Stimulated activated CD4-positive, alpha-beta T cell treated with anti-CD3 and anti-CD28 coated beads, TNF-alpha, amount 100 ng/mL, for 48 hours (primary cell): ENCODE measurements at places on chromosomes 4 and X.

- DNase-seq = no peak
Observed at GRCh38 chr4:87025614-87026041, 90.8 kb downstream of the AFF1 start.

GRCh38 chr4:162356181-162356580 is 192.4 kb upstream of the FSTL5 start:
- no peak for DNase-seq

- DNase-seq = no peak
Observed at GRCh38 chrX:17425136-17425535, 50.1 kb downstream of the NHS start.

DNA sequence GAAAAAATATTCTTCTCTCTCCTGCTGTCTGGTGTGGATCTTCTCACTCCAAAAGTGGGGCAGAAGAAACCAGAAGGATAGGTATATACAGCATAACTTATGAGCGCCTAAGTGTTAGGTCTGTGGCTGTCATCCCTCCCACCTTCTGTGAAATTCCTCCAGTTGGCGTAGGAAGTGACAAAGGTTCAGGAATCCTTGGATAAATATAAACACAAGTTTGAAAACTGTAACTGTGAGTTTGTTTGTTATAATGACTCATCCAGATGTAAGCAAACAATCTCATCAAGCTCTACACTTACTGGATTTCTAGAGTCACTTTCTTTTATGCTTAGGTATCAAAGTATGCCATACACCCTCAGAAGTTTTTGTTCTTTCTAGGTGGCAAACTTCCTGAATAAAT is 405.2 kb downstream of the FAT4 start:
- DNase-seq = no peak

DNA sequence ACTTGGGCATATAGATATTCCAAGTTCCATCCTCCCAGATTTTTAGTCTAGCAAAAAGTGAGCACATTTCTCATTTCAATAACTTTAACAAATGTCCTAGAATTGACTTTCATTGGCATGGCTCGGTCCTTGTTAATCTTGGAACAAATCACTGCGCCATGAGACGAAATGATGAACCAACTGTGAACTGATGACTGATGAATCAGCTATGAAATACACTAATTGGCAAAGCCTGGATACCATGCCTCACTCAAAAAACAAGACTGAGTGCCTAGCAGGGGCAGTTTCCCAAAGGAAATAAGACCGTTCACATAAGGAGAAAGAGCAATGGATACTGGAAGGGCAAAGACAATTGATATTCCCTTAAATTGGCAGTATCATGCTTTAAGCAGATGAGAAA is 248.6 kb upstream of the VEGFC start:
- no peak for DNase-seq

GRCh38 chrX:23662187-23662586 is 5.1 kb upstream of the PRDX4 start:
- DNase-seq = no peak

GRCh38 chrX:43805579-43805978 is 76.7 kb downstream of the MAOB start:
- no peak for DNase-seq

- DNase-seq = no peak
Observed at GRCh38 chr4:76772498-76773106, 125.3 kb downstream of the SOWAHB start.

GRCh38 chrX:47595716-47596251 is 13.5 kb downstream of the TIMP1 start:
- DNase-seq = no peak

- DNase-seq = no peak
Observed at GRCh38 chr4:37481547-37482122, 204.5 kb downstream of the RELL1 start.

DNA sequence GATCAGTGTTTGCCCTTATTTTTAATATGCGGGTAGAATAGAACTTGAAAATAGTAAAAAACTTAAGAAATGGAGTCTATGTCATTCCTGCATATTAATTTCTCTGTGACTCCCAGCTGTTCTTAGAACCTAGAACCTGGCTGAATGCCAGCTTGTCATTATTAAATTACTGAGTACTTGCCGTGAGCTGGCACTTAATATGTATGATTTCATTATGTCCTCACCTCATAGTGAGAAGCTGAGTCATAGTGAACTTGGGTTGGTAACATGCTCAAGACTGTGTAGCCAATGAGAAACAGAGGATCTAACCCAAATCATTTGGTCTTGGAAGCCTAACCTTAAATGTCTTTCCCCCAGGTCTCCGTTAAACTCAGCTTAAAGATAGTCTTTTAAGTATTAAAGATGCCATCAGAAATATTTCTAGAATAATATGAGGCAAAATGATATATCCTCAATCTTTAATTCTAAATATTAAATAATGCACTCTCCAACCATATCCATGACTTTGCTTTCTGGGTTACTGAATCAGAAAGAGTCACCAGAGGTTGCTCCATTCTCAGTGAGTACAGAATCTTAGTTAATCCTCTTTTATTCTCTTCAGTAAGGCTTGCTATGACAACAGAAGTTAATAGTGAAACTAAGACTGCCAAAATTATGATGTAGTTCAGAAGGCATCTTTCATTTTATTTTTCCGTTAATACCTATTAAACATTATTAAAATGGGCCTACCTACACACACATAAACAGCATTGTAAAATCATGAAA is 58.6 kb upstream of the TLL1 start:
- no peak for DNase-seq

DNA sequence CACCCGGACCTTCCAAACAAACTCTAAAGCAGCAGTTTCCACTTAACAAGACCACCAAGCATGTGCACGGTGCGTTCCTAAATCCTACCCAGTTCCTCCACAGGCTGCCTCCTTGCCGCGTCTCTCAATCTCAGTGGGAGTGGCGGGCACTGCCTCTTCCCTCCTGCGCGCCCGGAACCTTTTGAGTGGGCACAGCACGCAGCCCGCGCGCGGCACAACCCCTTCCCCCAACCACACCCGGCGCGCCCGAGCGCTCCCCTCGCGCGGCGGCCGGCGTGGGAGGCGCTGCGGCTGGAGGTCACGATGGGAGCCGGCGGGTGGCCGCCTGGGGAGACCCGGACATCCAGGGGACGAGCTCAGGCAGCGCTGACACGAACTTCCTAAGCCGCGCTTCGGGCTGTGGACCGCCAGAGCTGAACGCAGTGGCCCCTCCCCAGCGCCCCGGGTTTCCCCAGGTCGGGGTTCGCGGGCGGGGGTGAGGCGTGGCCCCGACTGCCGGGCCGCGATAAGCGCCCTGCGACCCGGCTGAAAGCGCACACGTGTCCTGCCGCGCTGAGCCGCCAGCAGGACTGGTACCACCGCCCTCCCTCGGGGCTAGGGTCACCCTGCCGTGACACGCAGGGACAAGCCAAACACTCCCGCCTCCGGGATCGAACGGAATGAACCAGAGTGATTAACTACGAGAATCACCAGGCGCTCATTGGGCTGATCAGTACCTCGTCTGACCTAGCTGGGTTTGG is at the start of gene ABCG2:
Gene ABCG2, minus strand, starts transcription at position 151 of the 740 bp plus-strand sequence. CDS start 18,644 bp downstream, outside the sequence.
- peak; percentile 16 for DNase-seq

DNA sequence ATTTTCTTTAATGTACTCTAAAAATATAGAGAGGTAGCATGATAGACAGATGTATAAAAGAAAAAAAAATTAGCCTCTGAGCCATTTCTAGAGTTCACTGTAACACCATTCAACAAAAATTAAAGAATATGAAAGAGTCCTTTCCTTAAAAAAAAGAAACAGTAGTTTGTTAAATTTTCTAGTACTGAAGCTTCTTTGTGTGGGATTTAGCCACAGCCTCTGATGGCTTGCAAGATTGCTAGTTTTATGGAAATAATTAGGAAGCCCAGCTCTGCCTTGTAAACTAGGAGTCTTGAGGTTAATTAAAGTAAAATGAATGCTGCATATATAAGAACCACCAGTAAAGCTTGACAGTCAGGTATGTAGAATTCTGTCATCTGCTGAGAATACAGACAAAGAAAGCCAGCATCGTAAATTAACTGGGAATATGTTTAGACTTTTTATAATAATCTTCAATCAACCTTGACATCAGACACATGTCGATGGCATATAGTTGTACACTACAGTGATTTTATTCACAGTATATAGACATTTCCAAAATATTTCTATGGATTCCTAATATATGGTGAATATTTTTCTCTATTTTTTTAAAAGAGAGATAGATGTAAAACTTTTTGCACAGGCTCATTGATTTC is 44.8 kb upstream of the NEIL3 start:
- no peak for DNase-seq

DNA sequence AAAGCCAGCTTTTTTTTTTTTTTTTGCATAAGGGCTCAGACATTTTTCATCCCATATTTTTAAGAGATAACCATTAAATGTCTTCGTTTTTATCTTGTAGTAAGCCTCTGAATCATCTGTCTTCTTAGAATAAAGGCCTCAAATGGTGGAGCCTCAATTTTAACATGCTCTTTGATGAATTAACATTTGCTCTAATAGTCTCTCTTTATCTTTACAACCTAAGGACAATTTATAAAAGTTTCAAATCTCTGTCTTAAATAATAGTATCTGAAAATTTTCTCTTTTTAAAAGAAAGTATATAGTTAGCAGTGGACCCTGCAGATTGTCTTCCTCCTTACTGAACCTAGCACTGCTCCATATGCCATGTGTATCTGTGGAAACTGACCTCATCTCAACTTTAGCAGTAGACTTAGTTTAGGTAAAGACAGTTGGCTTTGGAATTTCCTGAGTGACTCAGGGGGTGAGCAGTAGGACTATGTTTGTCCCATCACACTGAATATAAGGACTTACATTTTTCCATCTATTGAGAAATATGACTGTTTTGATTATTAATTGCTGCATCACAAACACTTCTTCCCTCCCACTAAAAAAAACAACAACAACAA is 1658.0 kb downstream of the STIM2 start:
- no peak for DNase-seq

- peak; percentile 36 for DNase-seq
Observed at GRCh38 chrX:115940888-115941332, 229.6 kb upstream of the AGTR2 start.

GRCh38 chr4:77481856-77482255 is 123.8 kb upstream of the CXCL13 start:
- DNase-seq = no peak

GRCh38 chr4:38176165-38176564 is 216.0 kb downstream of the PTTG2 start:
- DNase-seq = no peak

- DNase-seq = no peak
Observed at GRCh38 chr4:80150387-80151180, 46.7 kb upstream of the PRDM8 start.

GRCh38 chr4:152217896-152218295 is 318.0 kb downstream of the FBXW7 start:
- DNase-seq = no peak

DNA sequence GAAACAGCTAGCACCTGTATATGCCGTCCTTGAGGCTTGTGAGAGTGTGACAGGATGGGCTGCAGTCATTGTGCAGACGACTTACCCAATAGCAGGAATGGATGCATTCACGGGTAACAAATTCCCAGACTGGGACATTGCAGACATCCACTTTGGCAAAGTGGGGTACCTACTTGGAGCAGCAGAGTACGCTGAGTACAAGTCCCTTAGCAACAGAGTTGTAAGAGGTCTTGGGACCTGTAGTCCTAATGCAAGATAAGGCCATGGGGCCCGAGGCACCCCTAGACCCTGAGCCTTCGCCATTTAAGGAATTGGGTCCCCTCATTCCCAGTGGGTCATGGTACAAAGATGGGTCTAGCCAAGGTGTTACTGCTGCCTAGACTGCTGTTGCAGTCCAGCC is 55.4 kb upstream of the CCDC149 start:
- DNase-seq = no peak

DNA sequence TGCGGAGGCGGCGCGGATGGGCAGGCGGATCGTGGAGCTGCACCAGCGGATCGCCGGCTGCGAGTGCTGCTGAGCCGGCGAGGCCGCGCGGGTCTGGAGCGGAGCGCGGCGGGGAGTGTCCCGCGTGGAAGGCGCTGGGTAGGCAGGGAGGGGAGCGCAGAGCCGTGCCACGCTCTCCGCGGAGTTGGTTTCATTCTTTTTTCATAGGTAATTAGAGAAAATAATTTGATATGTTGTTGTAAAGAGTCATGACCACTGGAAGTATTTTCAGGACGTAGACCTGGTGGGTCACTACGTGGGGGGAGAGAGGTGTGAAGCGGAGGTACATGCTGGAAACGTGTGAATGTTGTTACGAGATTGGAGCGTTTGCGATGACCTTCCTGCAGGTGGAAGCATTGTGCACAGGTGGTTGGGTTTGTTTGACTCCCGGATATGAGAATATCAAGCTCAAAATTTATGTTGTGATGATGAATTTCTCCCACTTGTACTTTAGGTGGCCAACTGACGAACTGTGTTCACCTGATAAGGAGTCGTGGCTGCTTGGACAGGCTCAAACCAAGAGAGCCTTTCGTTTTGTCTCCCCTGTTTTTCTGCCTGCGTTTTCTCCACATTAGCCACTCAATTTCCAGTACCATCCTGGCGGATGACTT is 19.1 kb upstream of the S100P start:
- peak; percentile 48 for DNase-seq

- DNase-seq = no peak
Observed at GRCh38 chrX:47632666-47633065, 2.9 kb upstream of the CFP start.

DNA sequence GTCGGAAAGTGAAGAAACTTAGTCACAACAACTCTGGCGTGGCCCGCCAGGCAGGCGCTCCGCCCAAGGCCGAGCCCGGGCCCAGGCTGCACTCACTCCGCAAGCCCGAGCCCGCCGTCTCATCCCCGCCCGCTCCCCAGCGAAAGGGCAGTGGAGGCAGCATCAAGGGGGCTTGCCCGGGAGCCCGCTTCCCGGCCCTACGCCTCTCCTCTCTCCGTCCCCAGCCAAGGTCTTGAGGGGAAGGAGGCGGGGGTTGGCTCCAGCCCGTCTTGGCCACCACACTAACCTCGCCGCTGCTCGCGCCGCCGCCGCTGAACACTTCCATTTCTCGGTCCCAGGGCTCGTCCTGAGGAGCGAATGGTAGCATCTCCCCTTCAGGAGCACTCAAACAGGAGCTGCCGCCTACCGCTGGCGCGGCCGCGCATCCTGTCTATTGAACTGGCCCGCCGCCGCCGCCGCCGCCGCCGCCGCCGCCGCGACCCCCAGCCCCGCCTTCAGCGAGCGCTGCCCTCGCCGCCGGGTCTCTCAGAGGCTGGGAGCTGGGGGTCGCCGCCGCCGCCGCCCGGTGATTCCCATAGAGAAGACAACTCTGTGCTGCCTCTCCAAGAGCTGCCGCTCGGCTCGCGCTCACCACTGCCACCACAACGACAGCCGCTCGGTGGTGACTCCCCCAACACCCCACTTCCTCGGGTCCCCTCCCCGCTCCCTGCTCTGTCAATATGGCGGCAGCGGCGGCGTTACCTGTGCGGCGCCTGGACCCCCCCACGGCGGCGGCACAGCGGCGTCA is at the start of gene RPS6KA6:
Gene RPS6KA6, minus strand, starts transcription at position 667 of the 787 bp plus-strand sequence. Its CDS starts 300 bp downstream, at position 367.
- DNase-seq = no peak

DNA sequence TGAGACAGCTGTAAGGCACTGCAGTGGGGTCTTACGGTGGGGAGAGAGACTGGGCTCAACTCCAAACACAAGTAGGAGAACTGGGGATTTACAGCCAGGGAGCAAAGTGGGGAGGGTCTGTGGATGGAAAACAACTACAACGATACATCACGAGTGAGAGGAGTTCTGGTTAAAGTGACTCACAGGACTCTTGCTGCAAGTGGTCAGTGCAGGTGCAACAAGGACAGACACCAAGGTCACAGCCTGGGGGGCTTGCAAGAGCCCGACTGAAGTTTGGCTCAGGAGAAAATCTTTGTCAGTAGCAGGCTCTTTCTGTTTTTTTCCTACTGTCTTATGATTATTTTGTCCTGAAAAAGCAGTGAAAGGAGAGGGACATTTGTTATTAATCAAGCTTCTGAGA is 10.1 kb upstream of the FAT1 start:
- no peak for DNase-seq
